ENCODE measurements at places on chromosomes 1 and 21. TPM values are rescaled to one million over a fixed set of nuclear protein-coding genes. Genes with fewer than 3 reads are reported as not detected.

DNA sequence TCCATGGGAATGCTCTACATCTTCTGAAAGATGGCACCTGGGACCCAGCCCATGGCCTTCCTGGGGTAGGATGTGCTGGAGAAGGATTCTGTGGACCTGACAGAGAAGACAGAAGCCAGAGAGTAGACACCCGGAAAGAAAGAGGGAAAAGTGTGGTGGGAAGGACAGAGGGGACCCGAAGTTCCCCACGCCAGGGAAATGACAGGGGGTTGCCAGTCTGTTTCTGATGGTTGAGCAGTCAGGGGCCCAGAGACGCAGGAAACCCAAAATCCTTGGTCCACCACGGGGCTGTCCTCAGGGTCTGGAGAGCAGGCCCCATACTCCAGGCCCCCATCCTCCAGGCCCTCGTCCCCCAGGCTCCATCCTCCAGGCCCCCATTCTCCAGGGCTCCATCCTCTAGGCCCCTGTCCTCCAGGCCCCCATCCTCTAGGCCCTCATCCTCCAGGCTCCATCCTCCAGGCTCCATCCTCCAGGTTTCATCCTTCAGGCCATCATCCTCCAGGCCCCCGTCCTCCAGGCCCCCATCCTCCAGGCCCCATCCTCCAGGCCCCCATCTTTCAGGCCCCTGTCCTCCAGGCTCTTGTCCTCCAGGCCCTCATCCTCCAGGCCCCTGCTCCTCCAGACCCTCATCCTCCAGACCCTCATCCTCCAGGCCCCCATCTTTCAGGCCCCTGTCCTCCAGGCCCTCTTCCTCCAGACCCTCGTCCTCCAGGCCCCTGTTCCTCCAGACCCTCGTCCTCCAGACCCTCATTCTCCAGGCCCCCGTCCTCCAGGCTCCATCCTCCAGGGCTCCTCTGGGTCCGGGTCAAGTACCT, 1.0 kb upstream of the TFF2 start:
- no peak for DNase-seq

DNA sequence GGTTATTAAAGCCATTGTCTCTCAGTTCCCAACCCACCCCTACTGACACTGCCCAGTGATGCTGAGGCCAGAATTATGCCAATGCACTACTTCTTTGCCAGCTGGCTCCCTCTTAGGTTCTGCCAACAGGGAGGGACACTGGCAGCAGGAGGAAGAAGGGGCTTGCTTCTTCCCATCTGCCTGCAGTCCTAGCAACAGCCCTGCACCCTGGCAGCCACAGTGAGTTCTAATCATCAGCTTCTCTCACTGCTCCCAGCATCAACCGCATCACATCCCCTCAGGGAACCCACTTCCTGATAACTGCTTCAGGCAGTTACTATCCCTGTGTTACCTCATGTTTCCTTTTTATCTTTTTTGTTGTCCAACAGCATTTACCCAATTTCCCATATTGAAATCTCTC, 86.2 kb downstream of the UBR4 start:
- no peak for DNase-seq

The PIGR gene
- 1.4 TPM for polyA plus RNA-seq

The ADAMTS5 gene
- 24.7 TPM for polyA plus RNA-seq

The SLC6A9 gene
- 5.8 TPM for polyA plus RNA-seq
